Regular cardiac myocyte (primary cell): ENCODE measurements at places on chromosomes 1 and 21. TPM values are rescaled to one million over a fixed set of nuclear protein-coding genes. Genes with fewer than 3 reads are reported as not detected.

Gene AMY1C
- not detected in 2 replicates for total RNA-seq

Gene OTUD3
- total RNA-seq: 4.5 and 5.9 TPM in 2 replicates

Gene MCOLN3
- under 0.01 and 0.28 TPM in 2 replicates for total RNA-seq

Gene SRGAP2
- total RNA-seq: 35.7 and 47.4 TPM in 2 replicates

Gene ANKRD65
- total RNA-seq: under 0.01 TPM in 2 replicates

Gene C1QA
- not detected in 2 replicates for total RNA-seq

Gene COPA
- total RNA-seq: 333 and 382 TPM in 2 replicates

Gene NRDC
- 76.4 and 121 TPM in 2 replicates for total RNA-seq

Gene HFM1
- total RNA-seq: under 0.01 and 0.28 TPM in 2 replicates

Gene LEFTY1
- total RNA-seq: not detected in 2 replicates

Gene TBX15
- 1.7 and 1.9 TPM in 2 replicates for total RNA-seq

Gene FCRL3
- not detected in 2 replicates for total RNA-seq

Gene ARHGEF16
- 0.28 and 0.38 TPM in 2 replicates for total RNA-seq

Gene NMNAT1
- total RNA-seq: 19.9 and 20.6 TPM in 2 replicates

Gene ICOSLG
- total RNA-seq: 0.19 and 0.85 TPM in 2 replicates

Gene IL12RB2
- total RNA-seq: not detected in 2 replicates

Gene MAP3K21
- 0.19 and 0.28 TPM in 2 replicates for total RNA-seq

Gene POU3F1
- total RNA-seq: not detected in 2 replicates

Gene FMO3
- total RNA-seq: 0.38 and 12.1 TPM in 2 replicates

Gene SLC35F3
- total RNA-seq: not detected in 2 replicates

Gene GPR37L1
- total RNA-seq: not detected in 2 replicates

Gene HAO2
- not detected in 2 replicates for total RNA-seq

Gene CDK11B
- total RNA-seq: 5.6 and 14.6 TPM in 2 replicates

Gene OR2W3
- total RNA-seq: 0.58 TPM in 1 of 2 replicates, not detected in the other

Gene PPFIA4
- total RNA-seq: 9.0 and 39.2 TPM in 2 replicates
